ENCODE measurements at places on chromosomes 5 and 9.
A peak's percentile ranks its signal among the peaks of the same experiment; 100 is the strongest.

DNA sequence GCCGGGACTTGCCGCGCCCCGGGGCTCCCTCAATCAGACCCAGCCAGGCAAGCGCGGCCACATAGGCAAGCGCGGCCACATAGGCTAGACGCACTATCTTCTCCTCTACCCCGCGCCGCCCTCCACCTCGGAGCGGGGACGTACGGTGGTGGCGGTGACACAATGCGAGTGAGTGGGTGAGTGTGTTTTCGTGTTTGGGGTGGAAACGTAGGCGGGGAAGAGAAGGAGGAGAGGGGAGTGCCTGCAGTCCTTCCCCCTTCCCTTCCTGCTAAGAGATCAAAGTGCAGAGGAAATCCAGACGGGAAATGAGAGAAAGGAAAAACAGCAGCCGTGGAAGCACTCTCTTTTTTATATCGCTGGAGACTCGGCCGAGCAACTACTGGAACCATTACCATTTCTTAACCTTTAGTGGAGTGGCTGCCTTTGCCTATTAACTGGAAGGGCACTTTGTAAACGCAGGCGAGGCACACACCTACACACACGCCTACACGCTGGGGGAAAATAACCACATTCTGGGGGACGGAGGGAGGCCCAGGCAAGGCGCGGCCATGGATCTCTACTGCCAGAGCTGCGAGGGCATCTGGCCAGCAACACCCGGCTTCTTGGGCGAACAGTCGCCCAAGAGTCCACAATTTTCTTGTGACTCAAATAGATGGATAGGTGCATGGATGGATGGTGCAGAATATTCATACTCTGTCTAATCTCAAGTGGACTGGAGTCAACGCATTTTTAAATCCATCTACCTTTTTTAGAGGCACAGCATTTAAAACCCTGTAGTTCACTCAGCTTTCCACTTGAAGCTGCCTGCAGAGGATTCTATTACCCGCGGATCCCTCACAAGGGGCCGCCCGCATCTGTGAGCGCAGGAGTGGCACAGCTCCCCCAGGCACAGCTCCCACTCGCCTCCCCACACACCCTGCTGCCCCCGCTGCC lies 2.1 kb downstream of the EDIL3 start:
- DNase-seq = peak; percentile 20

DNA sequence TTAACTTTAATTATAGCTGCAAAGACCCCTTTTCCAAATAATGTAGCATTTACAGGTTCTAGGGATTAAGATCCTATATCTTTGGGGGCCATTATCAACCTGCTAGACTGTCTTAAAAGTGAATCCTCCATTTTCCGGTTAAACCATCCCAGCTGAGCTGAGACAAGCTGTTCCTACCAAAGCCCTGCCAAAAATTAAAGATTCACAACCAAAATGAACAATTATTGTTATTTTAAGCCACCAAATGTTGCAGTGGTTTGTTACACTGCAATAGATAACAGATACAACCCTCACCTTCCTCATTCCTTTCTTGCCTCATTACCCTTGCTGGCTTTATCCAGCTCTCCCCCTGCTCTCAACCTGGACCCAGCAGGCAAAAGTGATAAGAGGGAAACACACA lies 343.4 kb downstream of the CDK5RAP2 start:
- no peak for DNase-seq

DNA sequence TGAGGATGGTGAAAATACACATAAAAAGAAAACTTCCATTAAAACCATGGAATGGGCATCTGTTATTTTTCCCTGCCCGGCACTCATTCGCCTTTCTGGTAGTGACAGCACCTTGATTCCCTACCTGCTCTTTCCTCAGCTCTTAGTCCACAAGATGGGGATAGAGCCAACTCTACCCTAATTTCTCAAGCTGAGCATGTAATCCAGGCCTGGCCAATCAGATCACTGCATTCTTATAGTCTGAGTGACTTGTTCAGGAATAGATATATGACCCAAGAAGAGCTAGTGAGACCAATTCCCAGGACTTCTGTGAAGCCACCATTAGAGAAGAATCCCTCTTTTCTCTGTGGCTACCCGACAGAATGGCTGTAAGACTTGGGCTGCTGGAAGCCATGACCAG lies 58.1 kb downstream of the TSSK1B start:
- no peak for DNase-seq

GRCh38 chr9:115157245-115157674 lies 39.3 kb upstream of the TNC start:
- no peak for DNase-seq

GRCh38 chr5:66151030-66151429 lies 6.9 kb downstream of the SREK1 start:
- DNase-seq = no peak

Measured in 8988T (cell line).